Epithelial cell of esophagus (primary cell): ENCODE measurements at places on chromosomes 16 and 17.

DNA sequence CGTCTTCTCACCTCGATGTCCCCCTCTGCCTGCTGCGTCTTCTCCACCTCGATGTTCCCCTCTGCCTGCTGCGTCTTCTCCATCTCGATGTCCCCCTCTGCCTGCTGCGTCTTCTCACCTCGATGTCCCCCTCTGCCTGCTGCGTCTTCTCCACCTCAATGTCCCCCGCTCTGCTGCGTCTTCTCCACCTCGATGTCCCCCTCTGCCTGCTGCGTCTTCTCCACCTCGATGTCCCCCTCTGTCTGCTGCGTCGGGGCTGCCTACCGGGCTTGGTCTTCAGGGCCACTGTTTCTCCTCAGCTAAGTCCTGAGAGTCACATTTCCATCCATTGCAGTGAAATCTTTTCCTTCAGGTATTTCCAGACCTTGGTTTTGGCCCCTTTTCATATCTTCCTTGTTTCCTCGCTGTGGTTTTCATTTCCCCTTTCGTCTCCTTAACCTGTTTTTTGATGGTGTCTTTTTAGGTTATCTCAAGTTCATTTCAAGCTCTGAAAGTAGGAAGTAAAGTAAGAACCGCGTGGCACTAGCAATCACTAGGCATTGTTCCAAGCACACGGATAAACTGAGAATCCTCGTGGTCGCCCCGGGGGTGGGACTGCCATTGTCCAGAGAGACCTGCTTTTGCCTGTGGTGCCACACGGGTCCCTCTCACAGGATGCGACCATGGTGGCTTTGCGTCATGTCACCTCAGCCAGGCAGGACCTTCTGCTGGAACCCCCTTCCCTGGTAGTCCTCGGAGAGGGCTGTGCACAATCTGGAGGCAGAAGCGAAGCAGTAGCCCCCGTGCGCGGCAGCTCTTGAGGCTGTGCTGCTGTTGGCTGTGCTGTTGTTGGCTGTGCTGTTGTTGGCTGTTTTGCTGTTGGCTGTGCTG, 9.5 kb upstream of the ZNF750 start:
- DNase-seq: no peak

DNA sequence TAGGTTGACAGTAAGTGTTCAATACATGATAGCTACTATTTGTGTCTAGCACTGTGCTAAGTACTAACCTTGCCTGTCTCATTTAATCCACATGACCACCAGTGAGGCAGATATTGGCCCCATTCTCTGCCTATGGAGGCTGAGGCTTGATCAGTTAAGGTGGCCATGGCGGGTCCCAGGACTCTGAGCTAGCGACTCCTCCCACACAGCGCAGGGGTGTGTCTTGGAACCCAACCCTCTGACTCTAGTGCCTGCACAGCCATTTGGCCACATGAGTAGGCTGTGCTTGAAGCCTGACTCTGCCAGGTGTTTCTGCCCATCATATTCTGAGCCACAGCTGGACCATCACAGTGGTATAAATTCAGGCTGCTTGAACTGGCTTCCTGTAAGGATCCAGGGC, 6.4 kb downstream of the NHERF1 start:
- no peak for DNase-seq

GRCh38 chr17:47864791-47865216, 13.8 kb upstream of the SP6 start:
- DNase-seq: peak; percentile 90

DNA sequence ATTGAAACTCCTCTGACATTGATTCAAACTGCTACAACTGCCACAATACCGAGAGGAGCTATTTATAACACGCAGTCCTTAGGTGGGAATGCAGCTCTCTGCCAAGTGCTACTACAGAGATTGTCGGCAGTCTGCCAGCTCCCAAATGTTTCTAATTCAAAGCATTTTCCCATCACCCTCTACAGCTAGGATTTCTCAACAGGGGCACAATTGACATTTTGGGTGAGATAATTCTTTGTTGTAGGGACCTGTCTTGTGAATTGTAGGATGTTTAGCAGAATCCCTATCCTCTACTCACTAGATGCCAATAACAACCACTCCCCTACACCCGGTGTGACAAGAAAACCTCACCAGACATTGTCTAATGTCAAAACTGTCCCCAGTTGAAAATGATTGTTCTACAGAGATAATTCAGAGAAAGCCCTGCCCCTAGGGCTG, 7.8 kb upstream of the N4BP1 start:
- DNase-seq: no peak

DNA sequence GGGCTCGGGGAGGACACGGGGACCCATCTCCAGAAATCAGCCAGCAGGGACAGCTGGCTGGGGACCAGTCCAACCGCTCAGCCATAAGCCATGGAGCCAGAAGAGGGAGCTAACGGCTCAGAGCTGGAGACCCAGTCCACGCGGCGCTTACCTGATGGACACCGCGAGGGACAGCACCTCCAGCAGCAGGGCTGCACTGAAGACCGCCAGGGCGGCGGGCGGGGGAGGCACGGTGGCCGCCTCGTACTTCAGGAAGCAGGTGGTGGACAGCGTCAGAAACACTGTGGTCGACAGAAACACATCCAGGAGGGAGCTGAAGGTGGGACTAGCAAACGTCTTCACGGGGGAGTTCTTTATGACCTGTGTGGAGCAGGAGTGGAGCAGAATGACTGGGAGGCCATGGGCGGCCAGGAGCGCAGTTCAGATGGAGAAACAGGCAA, 102.6 kb upstream of the CREBBP start:
- DNase-seq: peak; percentile 79

DNA sequence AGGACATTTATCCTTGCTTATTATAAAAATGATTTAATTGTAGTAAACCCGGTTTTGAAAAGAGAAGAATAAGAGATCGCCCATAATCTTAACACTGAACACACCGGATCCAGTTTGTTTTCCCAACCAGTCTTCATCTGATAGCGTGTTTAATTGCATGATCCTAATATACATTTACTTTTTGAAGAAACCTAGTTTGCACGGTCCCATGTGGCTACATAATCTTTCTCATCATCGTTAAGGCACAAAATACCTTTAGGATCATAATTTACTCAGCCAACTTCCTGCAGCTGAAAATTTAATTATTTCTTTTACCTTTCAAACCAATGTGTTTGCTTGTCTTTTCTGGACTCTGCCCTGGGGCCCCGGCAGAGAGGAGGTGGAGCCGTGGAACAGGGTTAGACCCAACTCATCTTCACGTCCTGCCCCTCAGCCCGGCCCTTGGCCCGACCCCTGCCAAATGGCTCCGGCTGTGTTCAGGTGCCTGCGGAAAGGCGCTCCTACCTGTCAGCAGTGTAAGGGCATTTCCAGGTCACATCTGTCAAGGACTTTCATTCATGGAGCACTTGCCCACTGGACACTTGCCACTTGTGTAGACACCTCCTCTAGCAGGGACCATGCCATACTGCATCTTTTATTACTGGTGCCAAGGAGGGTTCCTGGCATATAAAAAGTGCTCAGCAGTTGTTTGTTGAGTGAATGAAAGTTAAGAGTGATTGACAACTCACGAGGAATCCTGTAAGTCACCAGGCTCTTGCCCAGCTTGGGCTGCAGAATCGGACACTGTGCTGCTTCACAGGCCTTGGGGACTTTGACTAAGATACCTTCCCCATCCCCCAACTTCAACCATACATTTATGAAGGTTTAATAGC, 28.6 kb downstream of the SMARCE1 start:
- no peak for DNase-seq

GRCh38 chr17:63434951-63435571, 11.0 kb downstream of the CYB561 start:
- peak; percentile 88 for DNase-seq

DNA sequence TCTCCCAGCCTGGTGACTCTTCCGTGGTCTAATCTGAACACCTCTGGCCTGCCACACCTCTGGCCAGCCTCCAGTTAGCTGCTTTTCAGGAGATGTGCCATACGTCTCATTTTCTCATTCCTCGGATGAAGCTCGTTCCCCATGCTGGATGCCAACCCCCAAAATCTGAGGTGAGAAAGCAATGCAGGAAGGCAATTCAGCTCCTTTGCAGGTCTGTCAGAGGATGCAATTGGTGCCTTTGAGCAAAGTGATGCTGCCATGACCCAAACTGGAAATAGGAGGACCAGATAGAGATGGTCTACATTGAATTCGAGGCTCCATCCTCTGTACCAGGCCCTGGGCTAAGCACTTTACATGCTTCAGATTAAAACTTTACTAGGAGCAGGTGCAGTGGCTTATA, 11.0 kb upstream of the CUEDC1 start:
- no peak for DNase-seq

DNA sequence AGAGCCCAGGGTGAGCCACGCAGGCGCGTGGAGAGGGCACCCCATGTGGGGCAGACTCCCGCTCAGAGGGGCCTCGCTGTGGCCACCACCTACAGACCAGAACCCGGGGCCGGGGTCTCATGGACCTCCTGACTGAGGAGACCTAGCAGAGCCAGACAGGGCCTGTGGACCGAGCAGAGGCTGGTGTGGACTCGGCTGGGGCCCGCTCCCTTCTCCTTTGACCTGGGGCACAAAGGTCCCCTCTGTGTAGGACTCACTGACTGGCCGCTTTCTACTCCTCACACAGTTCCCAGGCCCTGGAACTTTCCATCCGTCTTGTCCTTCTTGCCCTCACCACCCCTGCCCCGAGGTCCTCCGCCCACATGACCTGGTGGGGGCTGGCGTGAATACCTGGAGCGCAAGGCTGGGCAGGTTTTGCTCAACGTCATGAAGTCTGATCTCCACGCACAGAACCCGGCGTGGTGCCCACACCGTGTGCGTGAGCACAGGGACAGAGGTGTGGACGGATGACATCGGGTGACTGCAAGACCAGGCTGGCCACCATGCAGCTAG, 44.7 kb upstream of the ACSF3 start:
- no peak for DNase-seq

DNA sequence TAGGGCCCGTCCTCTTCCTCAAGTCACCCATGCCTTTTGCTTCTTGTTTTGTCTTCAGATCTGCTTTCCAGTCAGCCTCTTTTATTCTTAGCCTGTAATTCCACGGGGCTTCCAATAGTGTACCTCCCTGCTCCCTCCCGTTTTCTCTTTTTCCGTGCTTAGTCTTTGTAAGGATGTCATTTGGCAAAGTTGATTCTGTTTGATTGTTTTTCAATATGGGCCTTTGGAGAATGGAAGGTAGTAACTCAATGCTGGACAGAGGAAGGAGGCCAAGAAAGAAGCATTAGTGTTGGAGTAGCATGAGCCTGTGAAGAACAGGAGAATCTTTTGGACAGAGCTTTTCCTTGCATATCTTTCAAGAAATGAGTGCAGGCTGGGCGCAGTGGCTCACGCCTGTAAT, 6.5 kb downstream of the WWP2 start:
- no peak for DNase-seq

- DNase-seq: peak; percentile 5
Measured at GRCh38 chr17:6753006-6753445, 2.8 kb upstream of the XAF1 start.

- DNase-seq: no peak
Measured at GRCh38 chr17:75548813-75549212, 23.3 kb downstream of the LLGL2 start.

DNA sequence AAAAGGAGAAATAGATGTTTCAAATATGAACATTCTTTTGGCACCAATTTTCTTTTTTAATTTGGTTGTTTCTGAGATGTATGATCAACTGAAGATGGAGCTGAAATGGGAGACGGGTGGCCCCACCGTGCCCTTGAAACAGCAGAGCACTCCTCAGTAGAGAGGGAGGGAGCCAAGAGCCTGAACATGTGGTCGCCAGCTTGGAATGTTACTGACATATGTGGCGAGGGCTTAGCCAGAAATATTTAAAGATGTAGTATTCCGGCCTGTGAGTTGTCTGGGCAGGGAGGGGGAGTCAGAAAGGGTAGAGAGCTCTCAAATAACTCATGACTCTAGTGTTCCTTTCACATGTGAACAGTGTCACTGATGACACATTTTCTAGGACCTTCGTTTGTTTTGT, 13.3 kb upstream of the MRC2 start:
- DNase-seq: no peak

- peak; percentile 55 for DNase-seq
Measured at GRCh38 chr17:45018848-45019711, 32.4 kb downstream of the DCAKD start.
